ENCODE measurements at places on chromosomes 2 and 18.

DNA sequence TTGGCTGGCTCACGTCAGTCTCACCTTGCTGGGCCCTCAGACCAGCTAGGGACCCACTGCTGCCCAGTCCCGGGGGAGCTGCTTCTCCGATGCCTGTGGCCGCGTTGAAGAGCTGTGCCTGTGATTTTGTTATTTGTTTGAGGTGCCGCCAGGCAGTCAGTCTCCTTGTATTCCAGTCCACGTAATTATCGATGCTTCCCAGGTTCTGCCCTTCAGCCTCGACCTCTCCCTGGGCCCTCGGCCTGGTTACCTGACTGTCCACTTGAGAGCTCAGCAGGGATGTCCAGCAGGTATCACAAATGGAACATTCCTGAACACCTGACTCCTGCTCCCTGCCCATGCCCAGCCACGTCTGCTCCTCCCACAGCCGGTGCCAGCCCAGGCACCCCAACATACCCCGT is 195.9 kb upstream of the HS6ST1 start:
- DNase-seq, result no peak

DNA sequence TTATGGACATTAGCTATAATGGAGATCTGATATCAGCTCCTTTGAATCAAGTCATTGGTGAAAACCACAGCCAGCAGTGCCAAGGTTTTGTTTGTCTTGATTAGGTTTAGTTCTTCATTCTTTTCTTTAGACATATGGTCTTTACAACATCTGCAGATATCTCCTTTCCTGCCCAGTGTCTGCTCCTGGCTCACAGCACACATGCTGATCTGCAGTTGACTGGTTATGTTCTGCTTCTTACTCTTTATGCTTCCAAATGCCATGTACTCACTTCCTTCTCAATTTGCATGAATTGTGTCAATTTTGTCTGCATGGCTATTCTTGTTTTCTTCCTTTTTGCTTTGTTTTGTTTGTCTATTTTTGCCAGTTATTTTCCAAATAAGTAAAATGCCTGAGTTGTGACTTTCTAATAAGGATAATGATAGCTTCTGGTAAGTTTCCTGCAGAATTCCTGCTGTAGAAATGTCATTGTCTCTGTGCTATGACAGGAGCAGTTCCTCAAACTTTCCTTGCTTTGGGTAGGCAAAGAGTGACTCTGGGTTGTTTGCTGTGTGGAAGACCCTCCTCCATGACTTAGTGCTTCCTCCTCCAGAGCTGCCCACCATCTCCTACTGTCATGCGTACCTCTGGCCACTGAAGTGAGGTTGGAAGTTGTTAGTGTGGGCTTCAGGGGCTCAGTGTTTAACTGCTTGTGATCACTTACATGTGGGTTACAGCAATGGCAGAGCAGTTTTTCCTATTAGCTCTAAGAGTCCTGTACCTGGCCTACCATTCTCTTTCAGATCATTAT is 8.2 kb downstream of the ARHGAP25 start:
- DNase-seq, result no peak

GRCh38 chr18:3209859-3210569 is 9.8 kb downstream of the MYOM1 start:
- no peak for DNase-seq

- DNase-seq, result no peak
Observed at GRCh38 chr18:7878265-7879211, 311.4 kb downstream of the PTPRM start.

GRCh38 chr2:113977060-113977659 is 87.3 kb downstream of the ACTR3 start:
- DNase-seq, result no peak

DNA sequence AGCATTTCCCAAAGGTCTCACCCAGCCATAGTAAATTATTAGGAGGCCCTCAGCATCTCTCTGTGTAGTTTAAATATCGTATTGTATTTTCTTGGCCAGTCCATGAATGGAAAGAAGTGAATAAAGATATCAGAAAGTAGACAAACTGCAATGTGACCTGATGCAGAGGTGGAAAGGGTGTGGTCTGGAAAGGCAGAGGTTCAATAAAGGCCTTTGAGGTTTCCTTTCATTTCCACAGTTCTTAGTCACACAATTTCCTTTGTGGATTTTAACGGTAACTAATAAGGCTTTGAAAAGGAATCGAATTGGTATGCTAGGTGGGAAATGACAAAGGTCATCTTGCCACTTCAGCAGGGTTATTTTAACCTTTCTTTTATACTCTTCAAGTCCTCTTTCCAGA is 20.1 kb upstream of the WIPF1 start:
- no peak for DNase-seq

DNA sequence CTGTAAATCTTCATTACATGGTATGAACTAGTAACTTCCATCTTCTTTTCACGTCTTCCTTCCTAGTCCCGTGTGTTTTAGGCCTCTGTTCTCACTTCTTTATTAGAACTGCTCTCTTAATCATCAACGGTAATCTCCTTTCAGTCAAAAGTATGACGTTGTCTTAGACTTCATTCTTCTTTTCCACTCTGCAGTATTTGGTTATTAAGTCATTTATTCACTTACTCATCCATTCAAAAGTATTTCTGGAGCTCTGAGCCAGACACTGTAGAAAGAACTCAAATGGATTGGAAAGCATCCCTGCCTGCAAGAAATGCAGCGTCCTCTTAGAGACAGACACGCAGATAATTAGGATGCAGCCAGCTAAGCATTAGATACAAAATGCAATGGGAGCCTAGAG is 494.6 kb upstream of the NRP2 start:
- no peak for DNase-seq

- DNase-seq, result no peak
Observed at GRCh38 chr2:178404368-178404767, 46.6 kb downstream of the PRKRA start.

Data from stimulated activated CD8-positive, alpha-beta memory T cell treated with anti-CD3 and anti-CD28 coated beads, Interleukin-15, amount 100 ng/mL, for 1 hour (primary cell).